GM19239 (cell line): ENCODE measurements at places on chromosomes 1 and 21.

DNA sequence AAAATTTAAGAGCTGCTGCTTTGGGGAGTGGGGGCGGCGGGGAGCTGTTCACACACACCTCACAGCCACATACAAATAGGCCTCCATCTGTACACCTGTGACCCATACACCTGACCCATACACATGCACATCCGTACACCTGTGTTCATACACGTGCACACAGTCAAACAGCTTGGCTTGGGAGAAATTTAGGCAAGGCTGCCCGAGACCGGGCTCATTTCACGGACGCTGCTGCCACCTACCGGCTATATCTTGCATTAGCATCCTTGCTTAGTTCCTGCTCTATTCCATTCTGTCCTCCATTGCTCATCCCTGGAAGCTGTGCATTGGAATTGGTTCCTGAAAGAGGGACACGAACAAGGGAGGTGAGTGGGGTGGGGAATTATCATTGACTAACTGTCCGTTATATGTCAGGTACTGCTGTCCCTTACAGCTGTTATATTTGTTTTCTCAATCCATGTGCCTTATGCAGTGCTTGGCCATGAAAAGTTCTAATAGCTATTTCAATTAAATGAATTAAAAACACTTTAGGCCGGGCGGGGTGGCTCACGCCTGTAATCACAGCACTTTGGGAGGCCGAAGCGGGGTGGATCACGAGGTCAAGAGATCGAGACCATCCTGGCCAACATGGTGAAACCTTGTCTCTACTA is 37.1 kb upstream of the EPB41 start:
- DNase-seq = peak; percentile 62

DNA sequence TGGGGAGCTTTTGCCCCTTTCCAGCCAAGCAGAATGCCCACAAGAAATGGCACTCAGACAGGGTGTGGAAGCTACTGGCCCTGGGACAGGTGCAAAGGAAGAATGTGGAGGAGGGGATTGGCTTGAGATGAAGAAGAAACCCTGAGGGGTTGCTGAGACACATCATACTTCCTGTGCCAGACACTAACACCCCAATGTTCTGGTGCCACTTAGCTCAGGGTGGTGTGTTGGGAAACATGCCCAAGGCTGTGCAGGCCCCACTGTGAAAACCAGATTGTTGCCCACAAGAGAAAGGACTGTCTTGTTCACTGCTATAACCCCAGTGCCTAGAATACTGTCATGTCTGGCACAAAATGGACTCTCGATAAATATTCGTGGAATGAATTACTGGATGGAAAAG is 9.9 kb upstream of the PAQR6 start:
- DNase-seq = no peak

- no peak for DNase-seq
Observed at GRCh38 chr1:115728341-115728740, 40.2 kb downstream of the CASQ2 start.

DNA sequence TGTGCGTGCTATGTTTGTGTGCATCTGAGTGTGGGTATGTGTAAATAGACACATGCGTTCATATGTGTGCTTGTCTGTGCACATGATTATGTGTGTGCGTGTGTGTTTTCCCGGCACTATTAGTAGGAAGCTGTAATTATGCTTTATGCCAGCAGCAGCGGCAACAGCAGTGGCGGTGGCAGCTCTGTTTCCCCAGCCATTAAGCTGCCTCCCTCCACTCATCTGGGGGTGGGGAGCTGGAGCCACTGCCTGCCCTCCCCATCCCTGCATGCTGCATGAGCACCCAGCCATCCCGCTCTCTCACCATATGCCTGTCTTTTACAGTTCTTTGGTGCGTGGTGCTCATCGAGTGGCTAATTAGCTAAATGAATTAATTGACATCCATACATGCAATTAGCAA is 30.5 kb upstream of the ACOT11 start:
- no peak for DNase-seq

- no peak for DNase-seq
Observed at GRCh38 chr1:173553312-173553711, 49.6 kb downstream of the SLC9C2 start.

DNA sequence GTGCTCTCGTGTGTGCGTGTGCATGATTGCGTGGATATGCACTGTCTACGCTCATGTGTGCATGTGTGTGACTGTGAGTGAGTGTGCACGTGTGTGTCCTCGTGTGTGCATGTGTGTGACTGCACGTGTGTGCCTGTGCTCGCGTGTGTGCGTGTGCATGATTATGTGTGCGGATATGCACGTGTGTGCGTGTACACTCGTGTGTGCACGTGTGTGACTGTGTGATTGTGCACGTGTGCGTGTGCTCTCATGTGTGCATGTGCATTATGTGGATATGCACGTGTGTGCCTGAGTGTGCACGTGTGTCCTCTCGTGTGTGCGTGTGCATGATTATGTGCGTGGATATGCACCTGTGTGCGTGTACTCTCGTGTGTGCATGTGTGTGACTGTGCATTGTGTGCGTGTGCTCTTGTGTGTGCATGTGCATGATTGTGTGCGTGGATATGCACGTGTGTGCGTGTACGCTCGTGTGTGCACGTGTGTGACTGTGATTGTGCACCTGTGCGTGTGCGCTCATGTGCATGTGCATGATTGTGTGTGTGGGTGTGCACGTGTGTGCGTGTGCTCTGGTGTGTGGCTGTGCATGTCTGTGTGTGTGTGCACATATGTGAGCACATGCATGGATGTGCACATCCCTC is 2.2 kb downstream of the MMEL1 start:
- DNase-seq = no peak

GRCh38 chr1:1431845-1432273 is 3.6 kb upstream of the VWA1 start:
- DNase-seq = peak; percentile 14

DNA sequence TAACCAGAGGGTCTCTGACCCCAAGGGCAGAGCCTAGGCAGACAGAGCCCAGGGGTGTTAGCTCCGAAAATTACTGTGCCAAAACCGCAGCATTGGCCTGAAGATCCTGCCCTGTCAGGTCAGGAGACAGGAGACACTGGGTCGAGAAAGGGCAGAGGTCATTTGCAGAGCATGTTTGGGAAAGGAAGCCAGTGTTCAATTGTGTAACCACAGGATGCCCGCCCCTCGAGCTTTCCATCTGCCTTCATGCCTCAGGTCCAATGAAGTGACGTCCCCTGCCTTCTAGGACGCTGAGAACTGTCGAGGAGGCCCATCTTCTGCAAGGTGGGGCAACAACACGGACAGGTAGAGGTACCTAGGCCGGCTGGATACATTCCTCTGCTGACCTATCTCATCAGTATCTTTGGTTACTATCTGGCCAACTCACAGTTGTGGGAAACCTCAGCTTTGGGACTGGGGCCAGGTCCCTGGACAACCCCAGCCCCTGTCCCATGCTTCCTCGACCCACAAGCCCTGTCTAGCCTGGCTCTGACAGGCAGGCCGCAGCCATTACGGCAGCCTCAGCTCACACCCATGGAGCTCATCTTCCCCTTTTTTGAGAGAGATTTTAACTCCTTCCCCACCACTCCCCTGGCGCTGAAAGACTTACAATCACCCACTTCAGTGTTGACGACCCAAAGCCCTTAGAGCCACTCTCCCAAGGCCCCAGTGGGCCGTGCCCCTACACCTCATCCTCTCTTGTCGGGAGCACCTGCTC is 1.3 kb downstream of the ARL8A start:
- peak; percentile 56 for DNase-seq

GRCh38 chr1:210328746-210329503 is at the start of gene HHAT:
Gene HHAT, plus strand, starts transcription at chr1:210328902. Its CDS starts 20,074 bp downstream, at chr1:210348976.
- peak; percentile 65 for DNase-seq

DNA sequence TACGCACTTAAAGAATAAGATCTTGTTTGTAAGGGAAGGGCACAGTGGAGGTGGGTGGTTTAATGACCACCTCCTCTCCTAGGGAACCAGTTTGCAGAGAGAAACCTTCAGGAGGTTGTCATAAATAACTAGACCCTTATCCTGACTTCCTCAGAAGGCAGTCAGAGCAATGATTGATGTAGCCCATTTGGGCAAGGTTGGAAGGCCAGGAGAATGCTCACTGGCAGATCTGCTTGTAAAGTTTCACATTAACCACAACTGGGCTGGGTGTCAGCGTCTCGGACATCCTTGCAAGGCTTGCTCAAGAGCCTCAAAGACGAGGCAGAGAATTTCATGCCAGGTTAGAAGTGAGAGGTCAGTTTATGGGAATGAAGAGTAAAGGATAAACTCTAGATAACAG is 87.6 kb upstream of the TRABD2B start:
- DNase-seq = no peak

DNA sequence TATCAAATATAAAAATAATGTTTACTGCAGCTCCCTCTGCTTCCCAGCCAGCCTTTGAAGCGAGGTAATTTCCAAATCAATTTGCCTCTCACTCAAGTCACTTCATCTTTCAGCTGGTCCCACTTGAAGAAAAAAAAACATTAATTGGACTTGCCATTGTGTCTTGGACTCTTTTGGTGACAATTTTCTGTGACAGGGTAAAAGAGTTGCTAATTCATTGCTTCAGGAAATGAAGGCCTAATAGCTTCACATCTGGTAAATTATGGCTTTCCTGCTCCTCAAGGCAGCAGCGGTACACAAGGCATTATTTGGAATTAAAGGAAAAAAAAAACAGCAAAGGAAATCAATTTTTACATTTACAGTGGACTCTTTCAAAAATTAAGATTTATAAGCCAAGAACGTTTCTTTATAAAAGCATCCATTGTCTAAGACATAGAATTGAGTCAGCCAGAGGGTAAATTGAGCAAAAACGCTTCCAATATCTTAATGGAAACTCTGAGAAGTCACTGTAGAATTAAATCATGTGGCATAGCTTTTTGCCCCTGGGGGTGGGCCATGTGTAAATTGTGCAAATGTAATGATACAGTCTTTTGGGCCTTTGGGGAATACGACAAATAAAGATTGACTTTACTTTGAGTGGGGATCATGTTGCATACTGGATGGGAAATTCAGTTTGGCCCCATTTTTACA is 102.5 kb downstream of the LYPLAL1 start:
- DNase-seq = no peak

DNA sequence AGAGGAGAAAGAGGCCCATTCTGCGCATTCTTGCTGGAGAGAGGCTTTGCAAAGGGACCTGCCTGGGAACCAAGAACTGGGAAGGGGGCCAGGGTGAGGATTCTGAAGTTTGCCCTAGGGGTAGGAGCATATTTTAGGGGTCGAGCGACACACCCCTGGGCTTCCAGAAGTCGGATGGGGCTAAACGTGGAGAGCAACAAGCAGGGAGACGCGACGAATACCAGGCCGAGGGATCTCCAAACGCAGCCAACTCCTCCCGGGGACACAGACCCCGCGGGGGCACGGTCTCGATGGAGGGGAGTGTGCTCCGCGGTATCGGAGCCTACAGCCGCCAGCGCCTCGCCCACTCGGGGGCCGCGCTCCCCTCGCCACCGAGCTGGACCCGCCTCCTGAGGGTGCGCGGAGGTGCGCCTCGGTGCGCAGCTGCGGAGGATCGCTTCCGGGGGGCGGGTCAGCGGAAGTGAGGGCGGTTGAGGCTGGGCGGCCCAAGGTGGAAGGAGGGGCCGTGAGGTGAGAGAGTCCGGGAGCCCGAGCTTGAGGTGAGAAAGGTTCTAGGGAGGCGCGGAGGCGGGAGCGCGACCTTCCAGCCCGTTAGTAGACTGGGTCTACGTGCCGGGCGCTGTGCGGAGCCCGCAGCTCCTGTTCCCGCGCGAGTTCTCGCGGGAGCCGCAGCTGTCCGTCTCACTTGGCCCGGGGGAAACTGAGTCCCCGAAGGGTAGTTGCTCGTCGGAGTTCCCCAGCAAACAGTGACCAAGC is at the start of gene MTFR1L:
Gene MTFR1L, plus strand, starts transcription at position 464 of the 756 bp plus-strand sequence. CDS start 3,151 bp downstream, outside the sequence.
- peak; percentile 97 for DNase-seq

DNA sequence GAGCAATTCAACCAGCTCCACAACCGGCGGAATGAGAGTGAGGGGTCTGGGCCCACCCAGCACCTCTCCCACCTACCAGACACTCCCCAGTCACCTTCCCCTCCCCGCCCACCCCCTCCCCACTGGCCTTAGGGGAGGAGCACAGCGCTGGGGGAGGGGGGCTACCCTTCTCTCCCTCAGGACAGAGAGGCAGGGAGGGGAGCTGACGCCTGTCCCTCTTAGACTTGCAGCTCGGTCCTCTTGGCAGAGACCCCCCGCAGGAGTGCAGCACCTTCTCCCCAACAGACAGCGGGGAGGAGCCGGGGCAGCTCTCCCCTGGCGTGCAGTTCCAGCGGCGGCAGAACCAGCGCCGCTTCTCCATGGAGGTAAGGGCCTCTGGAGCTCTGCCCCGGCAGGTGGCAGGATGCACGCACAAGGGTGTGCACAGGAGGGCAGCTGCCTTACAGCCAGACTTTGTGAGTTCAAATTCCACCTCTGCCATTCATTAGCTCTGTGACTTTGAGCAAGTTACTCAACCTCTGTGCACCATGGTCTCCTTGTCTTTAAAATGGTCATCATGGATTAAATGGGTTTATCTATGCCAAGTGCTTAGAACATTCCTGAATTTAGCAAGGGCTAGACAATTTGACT is 18.9 kb downstream of the CDK18 start:
- DNase-seq = no peak

DNA sequence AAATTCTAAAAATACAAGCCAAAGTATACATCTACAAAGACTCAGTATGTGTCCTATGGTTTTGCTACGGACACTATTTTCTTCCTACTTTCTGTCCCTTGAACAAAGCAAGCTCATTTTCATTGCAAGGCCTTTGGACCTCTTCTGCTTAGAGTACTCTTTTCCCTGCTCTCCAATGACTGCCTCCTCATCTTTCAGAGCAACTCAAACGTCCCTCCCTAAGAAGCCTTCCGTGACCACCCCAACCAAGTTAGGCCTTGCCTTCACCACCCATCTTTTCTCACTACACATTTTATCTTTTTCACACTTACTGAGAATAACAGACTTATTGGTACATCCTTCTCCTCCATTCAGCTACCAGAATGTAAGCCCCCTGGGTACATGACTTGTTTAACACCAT is 39.9 kb downstream of the ENAH start:
- no peak for DNase-seq

DNA sequence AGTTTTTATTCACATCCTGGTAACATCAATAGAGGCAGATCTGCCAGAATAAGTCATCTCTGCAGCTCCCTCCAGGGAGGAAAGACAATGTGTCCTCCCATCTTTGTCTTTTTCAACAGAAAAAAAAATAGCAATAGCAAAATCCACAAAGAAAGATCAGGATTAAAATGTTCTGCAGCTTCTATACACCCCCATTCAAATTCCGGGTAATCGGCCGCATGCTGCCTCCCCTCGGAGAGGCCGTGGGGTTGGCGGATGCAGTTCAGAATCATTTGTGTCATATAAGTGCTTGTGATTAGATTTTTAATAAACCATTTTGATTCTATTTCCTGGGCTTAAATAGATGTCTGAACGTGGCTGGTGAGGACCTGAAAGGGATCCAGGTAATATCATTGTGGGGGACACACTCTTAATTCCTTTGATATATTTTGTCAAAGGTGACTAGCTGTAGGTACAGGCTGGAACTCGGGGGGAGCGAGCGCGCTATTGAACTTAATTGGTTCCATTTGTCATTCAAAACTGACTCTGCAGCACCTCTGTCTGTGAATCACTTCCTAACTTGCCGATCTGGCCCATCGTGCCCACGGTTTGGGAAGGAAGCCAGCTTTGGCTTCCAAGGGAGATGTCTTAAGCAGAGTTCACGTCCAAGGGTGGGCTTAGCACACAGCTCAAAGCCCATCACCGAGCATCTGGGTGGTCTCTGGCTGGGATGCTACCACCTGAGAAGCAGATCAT is 85.6 kb upstream of the ARHGEF16 start:
- no peak for DNase-seq

GRCh38 chr1:186337554-186337953 is 37.5 kb downstream of the TPR start:
- DNase-seq = no peak
